Daoy (cell line): ENCODE measurements at places on chromosomes 4 and X. TPM values are rescaled to one million over a fixed set of nuclear protein-coding genes. Genes with fewer than 3 reads are reported as not detected.

- DNase-seq, result no peak
Measured at GRCh38 chr4:183920512-183920911, 15.4 kb downstream of the STOX2 start.

Gene WDR17
- total RNA-seq, result 4.2 and 6.6 TPM in 2 replicates

GRCh38 chr4:105896984-105897775 lies 1.9 kb downstream of the NPNT start:
- no peak for DNase-seq

- no peak for DNase-seq
Measured at GRCh38 chr4:21826071-21826470, 122.5 kb downstream of the KCNIP4 start.
